ENCODE measurements at places on chromosomes 3 and 15.

GRCh38 chr3:65352951-65353350 lies 665.2 kb upstream of the ADAMTS9 start:
- DNase-seq = no peak

DNA sequence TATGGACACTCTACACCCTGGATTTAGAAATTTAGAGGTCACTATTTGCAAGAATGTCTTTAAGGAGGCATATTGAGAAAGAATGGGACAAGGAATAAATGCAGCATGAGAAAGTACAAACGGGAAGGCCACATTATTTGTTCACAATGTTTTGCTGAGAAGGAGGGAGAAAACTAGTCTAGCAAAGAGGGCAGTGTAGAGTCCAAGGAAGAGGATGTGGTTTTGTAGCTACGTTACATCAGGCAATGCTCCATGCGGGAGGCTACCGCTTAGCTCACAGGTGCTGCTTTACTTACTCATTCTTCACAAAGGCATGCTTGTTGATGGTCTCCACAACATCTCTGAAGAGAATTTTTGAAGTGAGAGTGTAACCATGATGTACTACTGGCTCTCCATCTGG lies 191.1 kb downstream of the PLCH1 start:
- DNase-seq = peak; percentile 23

DNA sequence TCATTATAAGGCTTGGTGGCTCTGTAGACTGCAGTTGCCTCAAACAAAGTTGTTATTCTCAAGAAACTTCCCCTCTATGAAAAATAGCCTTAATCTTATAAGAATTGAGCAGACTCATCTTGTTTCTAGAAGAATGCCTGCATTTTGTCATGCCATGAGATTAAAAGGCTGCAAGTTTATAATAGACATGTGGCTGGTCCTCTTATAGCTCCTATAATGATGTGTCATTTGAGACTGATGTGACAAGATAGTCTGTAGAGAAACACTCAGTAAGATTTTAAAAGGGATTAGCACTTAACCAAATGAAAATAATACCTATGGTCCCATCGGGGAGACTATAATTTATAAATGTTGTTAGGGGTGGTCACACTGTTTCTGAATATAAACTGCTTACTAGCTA lies 312.5 kb downstream of the OXSM start:
- no peak for DNase-seq

DNA sequence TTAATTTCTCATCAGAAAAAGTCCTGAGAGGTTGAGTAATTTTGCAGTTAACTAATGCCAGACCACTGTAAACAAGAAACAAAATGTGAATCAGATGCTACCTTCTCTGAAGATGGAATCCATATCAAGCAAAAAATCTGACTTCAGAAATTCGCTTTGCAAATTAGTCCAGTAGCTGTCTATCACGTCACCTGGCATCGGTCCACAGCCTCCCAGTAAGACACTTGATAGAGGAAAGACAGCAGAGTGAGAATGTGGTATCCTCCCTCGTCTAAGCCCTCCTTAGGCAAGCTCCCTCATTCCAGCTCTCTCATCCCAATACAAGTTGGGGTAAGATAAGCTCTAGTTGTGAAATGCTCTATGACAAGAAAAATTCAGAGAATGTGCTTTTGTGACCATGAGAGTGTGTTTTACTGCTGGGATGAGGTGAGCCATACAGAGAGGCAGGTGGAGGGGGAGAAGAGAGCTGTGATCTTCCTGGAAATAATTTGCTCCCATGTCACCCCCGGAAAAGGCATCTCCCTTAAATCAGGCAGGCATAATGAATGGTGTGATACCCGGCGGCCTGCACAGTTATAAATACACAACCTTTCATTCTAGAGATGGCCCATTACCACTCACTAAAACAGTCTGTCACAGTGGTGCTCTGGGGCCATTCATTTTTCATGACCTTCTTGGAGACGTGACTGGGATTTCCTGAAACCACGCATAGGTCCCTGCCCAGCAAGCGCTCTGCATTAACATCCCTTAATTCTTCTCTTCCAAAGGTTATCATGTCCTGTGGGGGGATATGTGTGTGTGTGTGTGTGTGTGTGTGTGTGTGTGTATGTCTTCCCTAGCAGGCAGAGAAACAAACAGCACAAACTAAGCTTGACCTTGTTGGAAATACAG lies 602.0 kb upstream of the KCNMB2 start:
- DNase-seq = no peak

DNA sequence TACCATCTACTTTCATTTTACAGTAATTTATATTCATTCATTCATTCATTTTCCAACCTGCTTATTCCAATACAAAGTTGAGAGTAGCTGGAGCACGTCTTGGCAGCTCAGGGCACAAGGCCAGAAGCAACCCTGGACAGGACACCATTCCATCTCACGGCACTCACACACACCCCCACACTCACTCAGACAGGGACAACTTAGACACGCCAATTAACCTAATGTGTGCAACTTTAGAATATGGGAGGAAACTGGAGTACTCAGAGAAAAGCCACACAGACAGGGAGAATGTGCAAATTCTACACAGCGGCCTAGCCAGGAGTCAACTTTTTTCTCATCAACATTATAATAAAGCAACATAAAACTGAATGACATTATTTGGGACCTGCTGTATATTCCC lies 46.7 kb downstream of the IGF2BP2 start:
- no peak for DNase-seq

DNA sequence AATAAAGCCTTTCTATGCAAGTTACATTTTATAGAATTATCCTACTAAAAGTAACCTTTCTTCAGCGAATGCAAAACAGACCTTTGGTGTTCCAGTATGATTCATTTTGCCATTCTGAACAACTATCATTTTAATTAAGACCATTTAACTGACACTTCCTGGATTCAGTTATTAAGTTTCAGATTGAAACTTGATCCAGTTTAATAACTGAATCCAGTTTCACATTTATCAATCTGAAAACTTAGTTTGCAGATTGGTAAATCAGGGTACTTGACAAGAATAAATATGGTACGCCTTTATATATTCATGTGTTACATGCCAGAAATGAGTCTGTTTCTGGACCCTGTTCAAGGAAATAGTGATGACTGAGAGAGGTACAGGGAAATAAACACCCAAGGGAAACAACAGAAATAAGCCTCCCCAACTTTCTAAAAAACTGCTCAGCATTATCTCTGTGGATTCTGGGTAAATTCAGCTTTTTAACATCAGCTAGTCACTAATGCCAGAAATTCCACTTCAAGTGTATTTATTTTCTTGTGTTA lies 23.3 kb upstream of the NFKBIZ start:
- DNase-seq = no peak

DNA sequence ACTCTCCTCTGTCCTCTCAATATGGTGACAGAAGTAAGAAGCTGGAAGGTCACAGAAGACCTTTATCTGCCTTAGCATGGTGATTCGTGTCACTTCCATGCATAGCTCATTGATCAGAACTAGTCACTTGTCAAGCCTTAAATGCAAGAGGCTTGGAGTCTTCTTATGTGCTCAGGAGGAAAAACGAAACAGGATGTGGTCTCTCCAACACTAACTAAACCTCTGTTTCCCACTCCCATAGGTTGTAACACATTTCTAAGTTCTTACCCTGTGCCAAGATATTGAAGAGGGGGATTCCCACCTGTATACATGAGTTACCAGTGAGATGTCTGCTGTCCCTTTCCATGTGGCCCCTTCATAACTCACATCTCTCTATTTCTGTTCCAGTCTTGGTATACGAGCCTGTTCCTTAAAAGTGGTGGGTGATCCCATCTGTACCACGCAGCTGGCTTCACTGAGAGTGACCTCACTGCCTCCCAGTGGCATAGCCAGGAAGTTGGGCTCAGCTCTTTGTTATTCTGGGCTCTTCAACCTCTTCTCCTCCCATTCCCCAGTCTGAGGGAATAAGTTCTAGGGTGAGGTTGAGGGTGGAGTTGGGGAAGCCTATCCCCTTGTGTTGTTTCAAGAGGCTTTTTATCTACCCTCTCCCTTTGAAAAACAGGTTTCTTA lies 203.2 kb upstream of the PPP2R3A start:
- no peak for DNase-seq

DNA sequence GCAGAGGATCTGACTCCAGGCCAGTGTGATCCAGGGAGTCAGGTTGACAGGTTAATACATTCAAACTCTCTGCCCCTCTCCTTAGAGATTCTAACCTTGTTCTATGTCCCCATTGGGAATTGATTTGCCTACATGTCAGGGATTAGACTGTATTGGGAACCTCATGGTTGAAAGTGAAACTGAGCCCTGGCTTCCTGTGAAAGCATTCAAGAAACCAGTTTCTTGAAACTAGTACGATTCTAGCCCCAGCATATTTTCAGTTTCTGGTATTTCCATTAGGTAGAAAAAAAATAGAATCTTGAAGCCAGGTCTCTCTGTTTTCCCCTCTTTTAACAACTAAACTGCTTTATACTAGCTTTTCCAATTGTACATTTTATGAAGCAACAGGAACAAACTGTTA lies 140.4 kb upstream of the ABI3BP start:
- peak; percentile 8 for DNase-seq

DNA sequence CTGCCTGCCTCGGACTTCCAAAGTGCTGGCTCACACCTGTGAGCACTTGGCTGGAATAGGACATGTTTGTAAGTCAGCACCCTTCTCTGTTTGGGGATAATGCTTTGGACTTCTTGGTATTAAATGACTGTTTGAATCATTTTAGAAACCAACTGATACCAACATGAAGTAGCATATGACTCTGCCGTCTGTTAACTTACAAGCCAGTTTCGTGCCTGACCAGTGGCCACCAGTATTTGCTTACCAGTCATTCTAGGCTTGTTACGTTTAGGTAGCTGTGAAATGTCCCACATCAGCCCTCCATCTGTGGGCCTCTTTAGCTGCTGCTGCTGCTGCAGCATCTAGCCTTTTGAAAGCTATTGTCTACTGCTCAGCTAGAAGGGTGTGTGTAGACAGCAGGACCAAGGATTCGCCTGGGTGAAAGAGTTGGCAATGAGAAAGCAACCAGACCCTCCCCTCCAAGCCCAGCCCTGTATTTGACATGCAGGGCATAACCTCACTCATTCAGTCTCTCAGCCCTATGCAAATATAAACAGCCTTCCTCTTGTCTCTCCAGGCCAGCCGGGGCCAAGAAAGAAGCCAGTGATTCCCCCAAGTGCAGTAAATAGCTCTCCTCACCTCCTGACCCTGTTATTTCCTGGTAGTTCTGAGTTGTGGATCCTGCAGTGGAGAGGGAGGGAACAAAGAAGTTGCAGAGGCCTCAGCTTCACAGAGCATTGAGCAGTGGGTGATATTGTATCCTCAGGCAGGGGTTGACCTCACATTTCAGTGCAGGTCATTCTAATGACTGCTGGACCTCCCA lies 51.0 kb downstream of the NKIRAS1 start:
- DNase-seq = no peak

DNA sequence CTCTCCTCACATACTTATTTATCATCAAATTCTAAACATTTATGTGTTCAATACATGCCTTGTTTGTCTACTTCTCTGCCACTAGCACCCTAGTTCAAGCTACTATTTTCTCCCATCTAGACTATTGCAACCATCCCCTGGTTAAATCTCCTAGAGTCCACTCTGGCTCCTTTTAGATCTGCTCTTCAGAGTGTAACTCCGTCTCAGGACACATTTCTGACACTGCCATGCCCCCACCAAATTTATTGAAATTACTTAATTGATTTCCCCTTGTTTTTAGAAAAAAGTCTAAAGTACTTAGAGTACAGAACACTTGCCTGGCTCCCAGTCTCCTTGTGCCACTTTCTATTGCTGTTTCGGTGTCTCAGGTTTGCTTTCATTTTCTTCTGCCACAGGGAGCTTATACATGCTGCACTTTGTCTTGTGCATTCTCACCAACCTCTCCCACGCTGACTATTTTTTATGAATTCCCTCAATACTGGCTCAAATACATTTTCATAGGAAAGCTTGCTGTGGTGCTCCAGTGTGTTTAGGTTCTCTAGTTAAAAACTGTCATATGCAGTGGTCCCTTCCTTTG lies 792.3 kb downstream of the DIPK2A start:
- DNase-seq = no peak

GRCh38 chr3:62830727-62831322 lies 44.4 kb downstream of the CADPS start:
- DNase-seq = no peak
